Esophagus squamous epithelium (tissue), 5 donors: ENCODE measurements at places on chromosomes 11 and 22.

DNA sequence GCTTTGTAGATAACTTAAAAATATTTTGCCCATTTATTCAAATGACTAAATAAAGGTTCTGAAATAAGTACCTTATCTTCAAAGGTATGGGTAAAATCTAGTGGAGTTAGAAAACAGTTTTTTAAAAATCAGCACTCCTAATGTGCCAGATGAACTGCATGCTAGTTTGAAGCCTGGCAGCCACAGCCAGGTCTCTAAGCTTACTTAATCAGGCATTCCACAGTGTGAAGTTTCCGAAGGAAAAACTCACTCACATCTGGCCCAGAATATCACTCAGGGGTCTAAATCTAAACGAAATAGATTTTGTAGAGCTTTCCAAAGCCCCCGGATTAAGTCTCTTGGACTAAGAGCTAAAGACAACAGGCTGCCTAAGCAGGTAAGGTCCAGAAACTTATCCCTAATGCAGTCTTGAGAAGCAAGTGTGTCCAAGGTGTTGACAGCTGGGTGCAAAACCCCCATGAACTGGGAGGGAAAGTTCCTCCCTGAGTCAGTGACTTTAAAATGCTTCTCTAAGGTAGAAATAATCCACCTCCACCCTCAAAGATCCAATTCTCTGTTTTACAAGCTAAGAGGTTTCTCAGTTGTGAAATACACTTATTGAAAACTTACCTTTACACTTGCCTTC lies 157.6 kb downstream of the FCHSD2 start:
- DNase-seq: no peak

GRCh38 chr11:63445118-63445517 lies 45.8 kb downstream of the PLAAT5 start:
- no peak for DNase-seq

- no peak for DNase-seq
These were observed 47.9 kb upstream of the YWHAH start for GRCh38 chr22:31896472-31896871.

DNA sequence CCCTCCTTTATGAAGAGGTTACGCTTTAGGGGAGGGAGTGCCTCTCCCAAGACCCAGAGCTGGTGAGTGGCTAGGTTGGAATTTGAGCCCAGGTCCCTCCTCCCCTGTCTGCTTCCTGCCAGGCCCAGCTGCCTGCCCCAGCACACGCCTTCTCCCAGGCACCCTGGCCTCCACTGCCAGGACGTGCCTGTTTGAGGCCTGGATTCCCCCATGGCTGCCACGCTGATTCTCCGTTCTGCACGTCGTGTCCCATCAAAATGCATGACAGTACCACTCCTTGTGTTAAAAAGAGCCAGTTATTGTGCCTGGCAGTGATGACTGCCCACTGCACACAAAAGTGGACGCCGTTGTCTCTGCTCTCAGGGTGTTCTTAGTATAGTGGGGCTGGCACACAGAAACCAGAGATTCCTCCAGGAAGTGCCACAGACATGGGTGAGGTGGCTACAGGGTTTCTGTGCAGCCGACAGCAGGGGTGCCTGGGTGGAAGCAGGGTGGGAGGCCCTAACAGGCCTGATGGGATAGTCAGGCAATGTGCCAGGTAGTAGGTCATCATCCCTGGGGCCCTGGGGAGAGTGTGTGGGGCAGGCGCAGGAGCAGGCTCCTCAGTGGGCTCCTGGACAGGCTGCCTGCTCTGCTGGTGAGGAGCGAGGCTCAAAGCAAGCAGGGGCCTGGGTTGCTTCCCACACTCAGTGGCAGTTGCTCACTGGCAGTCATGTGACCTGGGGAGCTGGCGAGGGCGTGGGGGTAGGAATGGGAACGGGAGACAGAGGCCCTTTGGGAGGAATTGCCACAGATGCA lies 24.2 kb downstream of the MED15 start:
- no peak for DNase-seq

DNA sequence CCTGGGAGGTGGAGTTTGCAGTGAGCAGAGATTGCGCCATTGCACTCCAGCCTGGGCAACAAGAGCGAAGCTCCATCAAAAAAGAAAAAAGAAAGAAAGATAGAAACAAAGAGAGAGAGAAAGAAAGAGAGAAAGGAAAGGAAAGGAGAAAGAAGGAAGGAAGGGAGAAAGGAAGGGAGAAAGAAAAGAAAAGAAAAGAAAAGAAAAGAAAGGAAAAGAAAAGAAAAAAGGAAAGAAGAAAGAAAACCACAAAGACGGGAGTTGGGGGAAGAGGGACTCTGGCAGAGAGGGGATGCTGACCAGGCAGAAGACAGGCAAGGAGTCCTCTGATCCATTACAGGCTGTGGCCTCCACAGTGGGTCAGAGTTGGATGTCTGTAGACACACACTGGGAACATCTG lies 18.8 kb upstream of the SLCO2B1 start:
- DNase-seq: no peak

DNA sequence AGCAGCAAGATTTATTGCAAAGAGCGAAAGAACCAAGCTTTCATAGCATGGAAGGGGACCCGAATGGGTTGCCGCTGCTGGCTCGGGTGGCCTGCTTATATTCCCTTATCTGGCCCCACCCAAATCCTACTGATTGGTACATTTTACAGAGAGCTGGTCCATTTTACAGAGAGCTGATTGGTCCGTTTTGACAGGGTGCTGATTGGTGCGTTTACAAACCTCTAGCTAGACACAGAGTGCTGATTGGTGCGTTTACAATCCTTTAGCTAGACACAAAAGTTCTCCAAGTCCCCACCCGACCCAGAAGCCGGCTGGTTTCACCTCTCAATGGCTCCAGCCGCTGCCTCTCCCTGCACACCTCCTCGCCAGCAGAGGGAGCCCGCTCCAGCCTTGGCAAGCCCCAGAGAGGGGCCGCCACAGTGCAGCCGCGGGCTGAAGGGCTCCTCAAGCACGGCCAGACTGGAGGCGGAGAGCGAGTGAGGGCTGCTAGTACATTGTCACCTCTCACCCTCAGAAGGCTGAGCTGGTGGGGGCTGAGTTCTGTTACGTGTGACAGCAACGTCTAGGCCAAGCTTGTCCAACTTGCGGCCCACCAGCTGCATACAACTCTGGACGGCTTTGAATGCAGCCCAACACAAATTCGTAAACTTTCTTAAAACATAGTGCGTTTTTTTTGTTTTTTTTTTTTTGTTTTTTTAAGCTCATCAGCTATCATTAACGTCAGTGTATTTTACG lies 8.7 kb downstream of the PTH start:
- no peak for DNase-seq

- DNase-seq: no peak
These were observed 618.0 kb downstream of the BRD1 start for GRCh38 chr22:49209452-49210195.

- DNase-seq: no peak
These were observed 9.5 kb downstream of the MYEOV start for GRCh38 chr11:69303427-69303826.

DNA sequence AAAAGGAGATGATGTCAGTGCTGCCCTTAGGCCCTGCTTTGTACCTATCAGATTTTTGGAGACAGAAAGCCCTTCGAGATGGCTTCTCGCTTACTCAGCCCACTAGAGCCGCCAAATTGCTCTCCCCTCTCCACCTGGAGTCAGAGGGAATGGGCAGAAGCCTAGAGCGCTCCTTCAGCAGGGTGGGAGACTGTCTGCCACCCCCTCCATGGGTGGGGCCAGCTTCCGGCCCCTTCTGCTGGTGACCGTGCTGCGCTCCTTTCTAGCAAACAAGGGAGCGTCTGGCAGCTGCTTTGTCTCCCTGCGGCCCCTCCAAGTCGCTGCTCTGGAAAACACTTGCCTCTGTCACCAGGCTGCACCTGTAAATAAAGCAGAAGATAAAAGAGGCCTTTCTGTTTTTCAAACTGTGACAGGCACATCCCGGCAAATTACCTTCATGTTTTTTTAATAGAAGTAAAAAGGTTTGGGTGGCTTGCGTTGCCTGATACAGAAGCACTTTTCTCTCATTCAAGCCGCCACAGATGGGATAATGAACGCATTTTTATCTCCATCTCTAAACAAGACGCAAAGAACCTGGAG lies 145.7 kb upstream of the NECTIN1 start:
- DNase-seq: no peak

DNA sequence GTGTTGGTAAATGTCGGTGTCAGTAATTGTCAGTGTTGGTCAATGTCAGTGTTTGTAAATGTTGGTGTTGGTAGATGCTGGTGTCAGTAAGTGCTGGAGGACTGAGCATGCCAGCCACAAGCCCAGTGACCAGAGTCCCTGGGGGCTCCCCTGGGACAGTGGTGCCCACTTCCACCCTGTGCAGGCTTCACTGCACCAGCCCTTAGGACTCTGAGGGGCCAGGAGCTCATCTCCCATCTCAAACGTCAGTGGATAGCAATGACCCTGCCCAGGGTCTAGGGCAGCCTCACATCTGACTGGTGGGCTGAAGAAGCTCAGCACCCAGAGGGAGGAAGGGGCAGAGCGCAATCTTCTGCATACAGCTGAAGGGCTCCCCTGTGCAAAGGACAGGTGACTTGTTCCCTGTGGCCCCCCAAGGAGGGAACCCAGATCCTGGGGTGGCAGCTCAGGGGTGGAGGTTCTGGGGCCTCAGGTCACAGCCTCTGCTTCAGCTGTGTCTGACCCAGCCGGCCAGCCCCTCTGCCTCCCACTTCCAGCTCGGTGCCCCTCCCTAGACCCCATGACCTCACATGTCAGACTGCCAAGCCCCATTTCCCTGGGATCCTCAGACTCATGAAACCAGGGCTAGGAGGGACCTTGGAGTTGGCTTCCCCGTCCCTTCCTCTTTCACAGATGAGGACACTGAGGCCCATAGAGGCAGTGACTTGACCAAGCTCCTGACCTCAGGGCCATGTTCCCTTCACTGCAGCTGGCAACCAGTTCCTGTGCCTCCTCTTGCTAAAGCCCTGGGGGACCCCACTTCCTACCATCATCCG lies 138.4 kb downstream of the CRYBB2 start:
- no peak for DNase-seq

DNA sequence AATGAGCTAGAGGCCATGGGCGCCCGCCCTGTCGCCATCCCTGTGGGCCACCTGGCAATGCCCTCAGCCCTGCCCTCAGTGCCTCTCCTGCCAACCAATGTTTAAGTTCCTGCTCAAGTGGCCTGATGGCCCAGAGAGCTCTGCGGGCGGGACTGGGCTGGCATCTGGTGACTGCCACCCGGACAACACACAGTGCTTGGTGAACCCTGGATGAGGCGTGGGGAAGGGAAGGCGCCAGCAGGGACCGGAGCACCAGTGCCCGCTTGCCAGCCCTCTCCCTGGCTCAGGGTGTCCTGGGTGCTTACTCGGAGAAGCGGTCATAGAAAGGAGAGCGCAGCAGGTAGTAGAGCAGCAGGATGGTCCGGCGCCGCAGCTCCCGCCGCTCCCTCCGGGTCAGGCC lies 4.2 kb downstream of the PEX16 start:
- DNase-seq: no peak

- DNase-seq: no peak
These were observed 5.1 kb downstream of the MB start for GRCh38 chr22:35611891-35612576.

- no peak for DNase-seq
These were observed 1.6 kb downstream of the OR10A2 start for GRCh38 chr11:6864438-6864837.

GRCh38 chr11:27401280-27401832 lies 38.3 kb upstream of the CCDC34 start:
- DNase-seq: no peak

GRCh38 chr11:47280860-47281259 lies 10.9 kb downstream of the MADD start:
- no peak for DNase-seq

DNA sequence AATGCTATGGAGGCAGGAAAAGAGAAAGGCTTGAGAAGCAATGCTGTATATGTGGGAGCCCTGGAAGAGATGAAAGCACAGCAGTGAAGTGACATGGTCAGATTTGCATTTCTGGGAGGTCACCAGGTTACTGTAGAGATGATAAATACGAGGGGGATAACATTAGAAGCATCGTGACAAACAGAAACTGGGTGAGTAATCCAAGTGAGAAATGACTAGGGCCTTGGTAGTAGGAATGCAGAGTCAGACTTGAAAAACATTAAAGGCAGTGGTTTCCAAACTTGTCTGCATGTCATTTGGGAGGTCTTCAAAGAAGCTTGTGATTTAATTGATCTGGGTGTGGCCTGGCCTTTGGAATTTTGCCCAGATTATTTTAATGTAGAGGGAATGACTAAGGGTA lies 43.9 kb downstream of the CCDC34 start:
- no peak for DNase-seq

- DNase-seq: no peak
These were observed 3.8 kb upstream of the CAPN5 start for GRCh38 chr11:77062924-77063323.

GRCh38 chr11:128048121-128048520 lies 539.2 kb downstream of the ETS1 start:
- DNase-seq: no peak

- DNase-seq: no peak
These were observed 11.6 kb upstream of the MS4A6A start for GRCh38 chr11:60194511-60194910.

GRCh38 chr22:29116397-29117123 lies 43.7 kb downstream of the KREMEN1 start:
- DNase-seq: no peak
